ENCODE measurements at places on chromosomes 3 and 15.

- no peak for DNase-seq
Observed at GRCh38 chr15:64311566-64311965, 44.4 kb downstream of the CSNK1G1 start.

DNA sequence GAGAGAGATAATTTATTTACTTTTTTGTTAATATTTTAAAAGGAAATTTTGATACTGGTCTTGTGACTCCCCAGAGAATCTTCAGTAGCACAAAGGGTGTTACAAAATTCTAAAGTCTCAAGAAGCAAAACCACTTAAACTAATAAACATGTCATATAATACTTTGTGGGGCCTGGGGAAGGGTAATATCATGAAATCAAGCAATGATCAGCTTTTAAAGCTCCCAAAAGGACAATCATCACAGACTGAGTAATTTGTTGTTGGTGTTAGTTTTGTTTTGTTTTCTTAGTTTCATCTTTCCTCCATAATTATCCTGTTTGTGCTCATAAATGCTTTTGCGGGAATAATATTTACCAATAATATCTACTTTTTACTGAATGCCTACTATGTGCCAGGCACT is 55.0 kb downstream of the TMEM212 start:
- DNase-seq, result no peak

GRCh38 chr3:190076601-190077394 is 43.9 kb downstream of the P3H2 start:
- DNase-seq, result no peak

DNA sequence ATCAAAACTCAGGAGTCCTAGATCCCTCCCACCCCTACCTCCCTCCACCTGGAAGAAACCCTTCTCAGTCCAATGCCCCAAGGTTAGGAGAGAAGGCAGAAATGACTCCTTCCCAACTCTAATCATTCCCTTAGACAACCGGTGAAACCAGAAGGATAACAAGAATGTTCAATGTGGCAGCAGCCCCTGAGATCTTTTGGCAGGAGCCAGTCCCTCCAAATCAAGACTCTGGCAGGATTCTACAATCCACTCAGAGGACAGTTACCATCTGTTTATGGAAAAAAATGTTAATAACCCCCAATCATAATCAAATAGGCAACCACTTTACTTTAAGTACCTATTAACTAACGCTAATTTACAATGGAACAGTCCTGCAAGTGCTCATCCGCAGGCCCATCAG is 136.5 kb downstream of the NTRK3 start:
- DNase-seq, result no peak

- DNase-seq, result no peak
Observed at GRCh38 chr15:70665599-70665998, 97.8 kb downstream of the UACA start.

All from GM19239 (cell line).